ENCODE measurements at places on chromosomes 4 and X.

GRCh38 chr4:42678512-42678911 lies 21.6 kb upstream of the ATP8A1 start:
- DNase-seq, result no peak

- DNase-seq, result no peak
Measured at GRCh38 chr4:147498031-147498660, 17.2 kb downstream of the EDNRA start.

DNA sequence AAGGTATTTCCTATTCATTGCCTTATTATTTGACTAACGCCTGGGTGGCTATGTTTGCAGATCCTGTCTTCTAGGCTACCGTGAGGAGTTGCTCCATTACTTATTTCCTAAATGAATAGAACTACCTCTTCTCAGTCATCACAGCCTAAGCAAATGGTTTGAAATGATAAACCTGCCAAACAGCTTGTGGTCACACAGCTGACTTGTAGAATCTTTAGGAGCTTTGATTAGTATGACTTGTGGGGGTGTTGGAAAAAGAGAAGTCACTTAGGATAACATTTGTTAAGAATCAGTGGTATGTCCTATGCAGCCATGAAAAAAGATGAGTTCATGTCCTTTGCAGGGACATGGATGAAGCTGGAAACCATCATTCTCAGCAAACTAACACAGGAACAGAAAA lies 169.3 kb downstream of the PPARGC1A start:
- DNase-seq, result no peak

DNA sequence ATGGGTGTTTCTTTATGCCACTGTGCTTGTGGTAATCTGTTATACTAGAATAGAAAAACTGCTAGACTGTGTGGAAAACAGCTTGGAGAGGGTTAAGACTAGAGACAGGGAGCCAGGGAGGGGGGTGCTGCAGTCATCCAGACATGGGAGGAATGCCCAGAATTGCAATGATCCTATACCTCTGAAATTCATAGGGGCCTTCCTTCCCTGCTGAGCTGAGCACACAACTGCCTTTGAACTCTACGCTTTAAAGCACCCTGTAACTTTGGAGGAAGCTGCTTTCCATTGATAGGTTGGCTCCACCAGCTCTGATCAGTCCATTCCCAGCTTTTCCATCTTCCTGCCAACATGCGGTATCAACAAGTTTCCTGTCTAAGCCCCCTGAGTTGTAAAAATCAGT lies 155.9 kb upstream of the RASGEF1B start:
- DNase-seq, result no peak

GRCh38 chr4:41332510-41333054 lies 75.9 kb downstream of the UCHL1 start:
- no peak for DNase-seq

DNA sequence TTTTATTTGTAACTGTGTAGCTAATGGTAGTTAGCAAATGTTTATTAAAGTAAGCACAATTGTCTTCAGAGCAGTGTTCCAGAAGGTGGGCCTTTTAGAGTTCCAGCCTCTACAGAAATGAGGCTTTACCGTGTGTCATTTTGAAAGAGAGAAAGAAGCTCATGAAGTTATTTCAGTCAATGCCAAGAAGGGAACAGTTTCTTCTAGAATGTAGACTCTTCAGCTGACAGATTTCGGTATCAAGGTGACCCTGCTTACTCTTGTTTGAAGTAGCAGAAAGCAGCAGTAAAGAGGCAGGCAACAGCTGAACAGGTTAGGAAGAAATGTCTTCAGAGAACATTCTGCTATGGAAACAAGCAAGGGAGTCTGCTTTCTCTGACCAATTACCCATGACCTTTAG lies 93.6 kb downstream of the TASL start:
- DNase-seq, result no peak

- no peak for DNase-seq
Measured at GRCh38 chr4:80101792-80102116, 28.7 kb upstream of the ANTXR2 start.

- no peak for DNase-seq
Measured at GRCh38 chrX:69215161-69215875, 50.1 kb upstream of the PJA1 start.

DNA sequence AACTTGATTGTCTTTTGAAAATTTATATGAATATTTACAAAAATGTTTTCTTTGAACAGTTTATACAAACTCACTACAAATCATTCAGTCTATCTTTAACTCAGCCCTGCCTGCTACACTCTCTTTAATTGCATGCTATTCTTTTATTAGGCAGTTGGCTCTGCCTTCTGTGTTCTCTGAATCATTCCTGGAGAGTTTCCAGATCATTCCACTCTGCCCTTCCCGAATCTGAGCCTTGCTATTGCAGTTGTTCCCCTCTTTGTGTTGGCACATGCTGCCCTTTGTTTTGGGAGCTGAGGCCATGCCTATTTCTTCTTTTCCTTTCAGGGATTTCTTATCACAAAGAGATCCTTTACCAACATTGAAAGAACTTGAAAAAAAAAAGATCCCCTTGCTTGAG lies 8.7 kb upstream of the TECRL start:
- DNase-seq, result no peak

GRCh38 chr4:100519205-100519604 lies 1.4 kb upstream of the EMCN start:
- no peak for DNase-seq

GRCh38 chr4:56973336-56973735 lies 4.1 kb downstream of the NOA1 start:
- no peak for DNase-seq

DNA sequence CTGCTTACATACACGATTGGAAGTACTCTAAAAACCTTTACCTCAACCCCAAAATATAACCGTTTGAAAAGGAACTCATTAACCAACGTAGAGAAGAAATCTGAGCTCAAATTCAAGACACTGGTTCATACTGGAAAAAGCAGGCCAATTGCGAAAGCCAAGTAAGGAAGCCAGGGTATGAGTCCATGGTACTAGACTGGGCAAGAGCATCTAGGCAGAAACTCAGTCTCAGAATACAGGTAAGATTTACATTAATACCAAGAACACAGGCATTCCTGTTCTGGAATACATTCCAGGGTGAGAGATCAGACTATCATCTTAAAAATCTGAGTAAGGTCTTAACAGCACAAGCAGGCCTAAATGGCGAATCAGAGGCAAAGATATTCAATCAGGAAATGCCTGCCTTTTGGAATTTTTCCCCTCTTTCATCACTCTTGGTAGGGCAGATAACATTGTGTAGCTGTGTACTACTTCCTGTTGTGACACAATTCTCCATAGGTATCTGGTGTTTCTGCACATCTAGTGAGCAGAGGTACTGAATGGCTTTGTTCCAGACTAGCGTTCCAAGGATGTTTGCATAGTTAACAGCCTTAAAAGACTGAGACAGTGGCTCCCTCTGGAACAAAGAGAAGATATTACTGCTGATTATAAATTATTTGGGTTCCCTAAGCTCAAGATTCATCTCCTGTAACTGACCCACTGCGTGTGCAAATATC lies 311.3 kb downstream of the PCDH19 start:
- no peak for DNase-seq

GRCh38 chrX:10811111-10811510 lies 190.7 kb upstream of the MID1 start:
- DNase-seq, result no peak

DNA sequence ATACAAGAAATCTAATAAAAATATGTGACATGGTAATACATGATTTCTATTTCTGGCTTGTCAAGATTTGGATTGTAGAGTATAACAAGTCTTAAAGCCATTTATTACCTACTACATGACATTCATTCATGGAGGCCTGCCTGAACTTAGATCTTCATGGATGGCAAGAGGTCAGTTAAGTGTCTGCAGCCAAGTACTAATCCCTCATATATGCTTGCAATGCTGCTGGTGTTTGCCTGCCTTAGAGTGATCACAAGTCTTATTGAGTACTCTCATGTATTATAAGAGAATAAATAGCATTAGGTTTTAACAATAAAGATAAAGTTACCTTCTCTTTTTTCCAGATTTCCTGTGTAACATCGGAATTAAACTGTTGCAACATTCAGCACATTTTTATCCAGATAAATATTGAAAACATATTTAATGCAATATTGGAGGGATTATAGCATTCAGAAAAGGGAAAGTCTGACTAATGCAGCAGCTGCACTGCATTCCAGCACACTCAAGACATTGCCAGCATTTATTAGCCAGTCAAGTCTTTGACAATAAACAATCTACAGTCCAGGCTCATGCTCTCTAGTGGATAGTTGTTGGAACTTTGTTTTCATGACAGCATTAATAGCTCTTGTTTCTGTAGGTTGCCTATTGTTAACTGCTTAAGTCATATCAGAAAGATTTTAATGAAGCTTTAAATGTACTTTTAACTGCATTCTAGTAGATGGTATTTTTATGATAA lies 737.1 kb downstream of the FAT4 start:
- no peak for DNase-seq

- DNase-seq, result no peak
Measured at GRCh38 chrX:113300580-113300979, 459.9 kb upstream of the AMOT start.

GRCh38 chrX:40470830-40471429 lies 109.8 kb upstream of the ATP6AP2 start:
- DNase-seq, result no peak

DNA sequence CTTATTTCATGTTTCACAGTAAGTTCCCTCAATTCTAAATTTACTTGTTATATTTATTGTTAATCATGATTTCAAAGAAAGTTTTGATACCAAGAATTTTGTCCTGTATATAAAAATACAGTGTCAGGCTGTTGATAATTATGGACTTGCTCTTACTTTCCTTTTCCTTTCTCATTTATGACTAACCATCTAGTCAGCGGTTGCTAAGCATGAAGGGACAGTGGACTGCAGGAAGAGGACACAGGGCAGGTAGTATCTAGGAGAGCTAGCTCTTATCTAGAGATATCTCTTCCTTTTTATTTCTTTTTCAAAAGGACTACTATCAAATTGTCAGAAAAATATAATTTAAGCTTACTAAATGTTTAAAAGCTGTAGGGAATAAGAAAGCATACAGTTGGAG lies 1.6 kb downstream of the OPRPN start:
- DNase-seq, result no peak

DNA sequence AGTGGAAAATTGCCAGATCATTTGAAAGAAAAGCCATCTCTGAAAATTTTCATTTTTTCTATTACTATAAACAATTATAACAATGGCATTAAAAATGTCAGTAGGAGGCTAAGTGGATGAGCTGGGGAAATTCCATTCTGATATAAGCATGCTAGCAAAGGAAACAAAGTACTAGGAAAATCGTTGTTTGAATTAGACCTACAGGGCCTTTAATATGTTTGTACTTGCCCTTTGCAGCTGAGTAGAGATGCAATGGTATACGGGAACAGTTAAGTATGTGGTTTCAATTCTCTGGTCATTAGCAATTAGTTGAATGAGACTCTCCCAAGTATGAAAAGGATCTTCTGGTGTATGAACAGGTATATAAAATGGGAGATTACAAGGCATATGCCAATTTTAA lies 452.2 kb downstream of the PCDH11X start:
- DNase-seq, result no peak

GRCh38 chrX:44731160-44731559 lies 112.7 kb upstream of the DUSP21 start:
- DNase-seq, result no peak

- no peak for DNase-seq
Measured at GRCh38 chrX:40022421-40022820, 75.3 kb downstream of the BCOR start.

DNA sequence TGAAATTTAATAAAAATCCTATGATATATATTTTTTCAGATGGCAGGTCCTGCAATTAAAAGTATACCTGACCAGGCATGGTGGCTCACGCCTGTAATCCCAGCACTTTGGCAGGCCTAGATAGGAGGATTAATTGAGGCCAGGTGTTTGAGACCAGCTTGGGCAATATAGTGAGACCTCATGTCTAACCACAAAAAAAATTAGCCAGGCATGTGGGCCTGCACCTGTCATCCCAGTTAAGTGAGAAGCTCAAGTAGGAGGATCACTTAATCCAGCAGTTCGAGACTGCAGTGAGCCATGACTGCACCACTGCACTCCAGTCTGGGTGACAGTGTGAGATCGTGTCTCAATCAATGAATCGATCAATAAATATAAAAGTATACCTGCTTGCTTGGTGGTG lies 2.5 kb downstream of the OCIAD2 start:
- DNase-seq, result no peak

- no peak for DNase-seq
Measured at GRCh38 chr4:109665783-109666485, 37.3 kb downstream of the CASP6 start.

- DNase-seq, result peak; percentile 44
Measured at GRCh38 chrX:20530406-20530921, 263.8 kb upstream of the RPS6KA3 start.

GRCh38 chrX:16771483-16772398 lies 14.5 kb upstream of the TXLNG start:
- DNase-seq, result no peak

- no peak for DNase-seq
Measured at GRCh38 chr4:142353149-142353738, 492.9 kb downstream of the INPP4B start.

GRCh38 chr4:1170976-1171310 lies 1.4 kb downstream of the SPON2 start:
- DNase-seq, result no peak

DNA sequence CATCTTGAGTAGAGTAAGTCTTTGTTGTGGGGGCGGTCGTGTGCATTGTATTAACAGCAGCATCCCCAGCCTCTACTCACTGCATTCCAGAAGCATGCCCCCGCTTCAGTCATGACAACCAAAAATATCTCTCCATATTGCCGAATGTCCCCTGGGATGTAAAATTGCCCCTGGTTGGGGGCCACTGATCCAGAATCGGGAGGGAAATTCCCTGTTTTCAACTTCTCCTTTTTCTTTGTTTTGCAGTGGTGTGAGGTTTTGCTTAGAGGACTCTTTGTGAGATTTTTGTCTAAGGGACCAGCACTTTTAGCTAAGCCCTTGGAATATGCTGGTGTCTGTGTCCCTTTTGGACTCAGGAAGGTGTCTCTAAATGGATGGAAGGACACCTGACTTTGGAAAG lies 3.0 kb upstream of the IL13RA1 start:
- no peak for DNase-seq

GRCh38 chr4:18401425-18401824 lies 379.9 kb upstream of the LCORL start:
- DNase-seq, result no peak

DNA sequence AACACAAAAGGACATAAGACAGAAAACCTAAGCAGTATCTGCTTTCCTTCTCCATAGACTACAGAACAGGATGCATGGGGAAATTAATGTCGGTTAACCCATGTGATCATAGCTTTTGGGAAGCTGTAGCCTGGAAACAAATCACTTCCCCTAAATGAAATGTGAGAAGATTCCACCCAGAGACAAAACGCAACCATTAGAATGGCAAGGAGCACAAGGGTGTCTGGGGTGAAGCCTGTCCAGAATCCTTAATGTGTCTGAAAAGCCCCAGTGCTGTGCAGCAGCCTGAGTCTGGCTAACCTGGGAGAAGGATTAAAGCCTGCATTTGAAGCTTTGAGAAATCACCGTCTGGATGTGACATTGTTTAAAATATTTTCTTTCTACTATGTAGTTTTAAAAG lies 213.3 kb downstream of the ANKRD50 start:
- DNase-seq, result no peak

DNA sequence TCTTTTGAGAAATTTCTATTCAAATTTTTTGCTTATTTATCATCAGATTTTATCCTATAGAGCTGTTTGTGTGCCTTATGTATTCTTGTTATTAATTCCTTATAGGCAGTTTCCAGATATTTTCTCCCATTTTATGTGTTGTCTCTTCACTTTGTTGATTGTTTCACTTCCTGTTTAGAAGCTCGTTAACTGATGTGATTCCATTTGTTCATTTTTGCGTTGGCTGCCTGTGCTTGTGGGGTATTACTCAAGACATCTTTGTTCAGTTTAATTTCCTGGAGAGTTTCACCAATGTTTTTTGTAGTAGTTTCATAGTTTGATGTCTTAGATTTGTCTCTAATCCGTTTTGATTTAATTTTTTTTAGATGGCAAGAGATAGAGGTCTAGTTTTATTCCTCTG lies 14.6 kb downstream of the ZNF718 start:
- no peak for DNase-seq

Data from T follicular helper cell (primary cell).